ENCODE measurements at places on chromosomes 2 and 18. TPM values are rescaled to one million over a fixed set of nuclear protein-coding genes. Genes with fewer than 3 reads are reported as not detected.

TCF23 gene
- total RNA-seq = not detected

DNA sequence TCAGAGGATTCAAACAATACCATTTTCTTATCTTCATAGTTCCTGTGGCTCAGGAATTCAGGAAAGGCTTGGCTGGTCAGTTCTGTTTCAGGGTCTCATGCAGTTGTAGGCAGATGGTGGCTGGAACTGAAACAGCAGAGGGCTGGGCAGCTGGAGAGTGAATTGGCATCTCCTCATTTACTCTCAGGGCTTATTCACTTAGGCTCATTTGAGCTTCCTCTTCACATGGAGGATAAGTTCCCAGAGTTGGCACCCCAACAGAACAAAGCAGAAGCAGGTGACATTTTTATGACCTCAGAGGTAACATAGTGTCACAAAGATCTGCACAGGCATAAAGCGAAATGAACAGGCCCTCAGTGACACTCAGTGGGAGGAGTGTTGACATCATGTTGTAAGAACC, 66.1 kb downstream of the RBBP8 start:
- no peak overlapping the region for H3K4me3 ChIP-seq
- H3K4me1 ChIP-seq = no peaks in the 10 kb centered on the region
- no peaks in the 10 kb centered on the region for H3K36me3 ChIP-seq
- H3K27me3 ChIP-seq = no peaks in the 10 kb centered on the region
- no peak for DNase-seq
- no peak overlapping the region for H3K27ac ChIP-seq

PIEZO2 gene
- total RNA-seq = 8.3 TPM

DNA sequence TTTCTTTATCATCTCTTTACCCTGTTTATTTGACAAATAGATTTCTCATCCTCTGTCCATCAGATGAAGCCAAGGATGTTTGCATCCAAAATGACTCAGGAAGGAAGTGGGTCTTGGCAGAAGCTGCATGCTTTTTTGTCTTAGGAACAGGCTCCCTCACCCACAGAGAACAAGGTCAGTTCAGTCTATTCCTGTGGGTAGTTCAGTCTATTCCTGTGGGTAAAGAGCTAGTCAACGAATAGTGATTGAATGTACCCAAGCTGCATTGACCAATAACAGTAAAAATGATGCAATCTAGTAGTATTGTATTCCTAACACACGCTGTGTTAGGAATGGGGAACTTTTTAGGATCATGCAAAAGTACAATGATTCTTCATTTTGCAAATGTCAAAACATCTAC, 290.8 kb upstream of the TANK start:
- H3K27me3 ChIP-seq = no peaks in the 10 kb centered on the region
- DNase-seq = no peak
- no peak overlapping the region for H3K27ac ChIP-seq
- H3K36me3 ChIP-seq = no peaks in the 10 kb centered on the region
- H3K4me1 ChIP-seq = peaks cover 14% of the 10 kb centered on the region

GRCh38 chr2:149009576-149010461, 28.7 kb upstream of the LYPD6B start:
- H3K27ac ChIP-seq = no peak overlapping the region
- H3K4me3 ChIP-seq = no peak overlapping the region
- H3K4me1 ChIP-seq = no peaks in the 10 kb centered on the region
- no peaks in the 10 kb centered on the region for H3K27me3 ChIP-seq

APLF gene
- total RNA-seq = 4.9 TPM

DTNA gene
- total RNA-seq = 41.0 TPM
